Stimulated activated CD8-positive, alpha-beta memory T cell treated with anti-CD3 and anti-CD28 coated beads, Interleukin-7, amount 100 ng/mL, for 4 hours (primary cell): ENCODE measurements at places on chromosomes 12 and 14.
A peak's percentile ranks its signal among the peaks of the same experiment; 100 is the strongest.

GRCh38 chr14:68783408-68784225 lies 9.2 kb downstream of the ZFP36L1 start:
- no peak for DNase-seq

DNA sequence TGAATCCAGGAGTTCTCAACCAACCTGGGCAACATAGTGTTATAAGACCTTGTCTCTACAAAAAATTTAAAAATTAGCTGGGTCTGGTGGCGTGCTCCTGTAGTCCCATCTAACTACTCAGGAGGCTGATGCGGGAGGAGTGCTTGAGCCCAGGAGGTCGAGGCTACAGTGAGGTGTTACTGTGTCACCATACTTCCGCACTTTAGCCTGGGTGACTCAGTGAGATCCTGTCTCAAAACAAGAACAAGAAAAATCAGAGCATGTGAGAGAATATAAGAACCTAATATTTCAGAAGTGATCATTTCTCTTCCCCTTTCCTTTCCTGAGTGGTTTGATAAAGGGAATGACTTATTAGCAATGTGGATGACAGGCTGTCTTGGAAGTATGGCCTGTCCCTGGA lies 9.5 kb downstream of the TRAF3 start:
- no peak for DNase-seq

- no peak for DNase-seq
Observed at GRCh38 chr12:5305425-5305824, 126.5 kb upstream of the NTF3 start.

GRCh38 chr14:51244591-51244990 lies 4.5 kb downstream of the TMX1 start:
- no peak for DNase-seq

GRCh38 chr12:19457561-19457960 lies 18.3 kb downstream of the AEBP2 start:
- no peak for DNase-seq

GRCh38 chr14:104390941-104391901 lies 188.3 kb upstream of the C14orf180 start:
- DNase-seq, result no peak

- no peak for DNase-seq
Observed at GRCh38 chr14:31582286-31582691, 21.1 kb downstream of the NUBPL start.

DNA sequence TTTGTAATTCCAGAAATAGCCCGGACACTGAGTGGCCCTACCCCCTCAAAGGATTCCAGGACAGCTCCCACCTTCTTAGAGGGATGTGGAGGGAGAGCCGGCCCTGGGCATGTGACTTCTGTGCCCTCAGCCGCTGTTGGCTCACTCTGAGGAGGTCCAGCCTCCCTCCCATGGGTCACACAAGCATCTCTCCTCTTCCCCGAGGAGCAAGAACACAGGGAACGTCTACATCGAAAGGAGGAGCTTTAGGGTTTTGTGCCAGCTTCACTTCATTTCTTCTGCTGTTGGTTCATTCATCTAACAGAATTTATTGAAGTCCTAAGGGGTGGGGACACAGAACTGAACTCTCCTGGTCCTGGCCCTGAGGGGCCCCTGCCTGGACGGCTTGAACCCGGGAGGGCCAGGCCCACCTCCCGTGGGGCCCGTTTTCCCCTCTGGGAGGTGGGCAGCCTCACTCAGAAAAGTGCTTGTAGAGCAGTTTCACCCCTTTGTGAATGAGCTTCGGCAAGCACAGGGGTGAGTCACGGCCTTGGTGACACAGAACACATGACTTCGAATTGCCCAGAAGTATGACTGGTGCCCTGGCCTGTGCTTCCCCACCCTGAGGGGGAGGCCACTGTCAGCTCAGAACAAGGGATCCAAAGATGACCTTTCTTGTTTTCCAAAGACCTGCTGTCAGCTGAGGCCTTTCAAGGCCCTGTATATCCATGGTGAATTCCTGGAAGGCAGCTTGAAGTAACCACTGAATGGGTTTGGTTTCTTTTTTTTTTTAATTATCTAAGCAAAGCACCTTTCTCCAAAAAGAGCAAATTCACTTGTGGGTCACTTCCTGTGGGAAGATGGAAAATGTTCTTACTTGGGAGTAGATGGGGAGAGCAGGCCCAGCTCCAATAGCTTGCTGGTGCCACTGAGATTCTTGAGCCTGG lies 39.2 kb downstream of the NFKBIA start:
- peak; percentile 68 for DNase-seq

GRCh38 chr12:3671330-3672112 lies 81.4 kb downstream of the CRACR2A start:
- no peak for DNase-seq

DNA sequence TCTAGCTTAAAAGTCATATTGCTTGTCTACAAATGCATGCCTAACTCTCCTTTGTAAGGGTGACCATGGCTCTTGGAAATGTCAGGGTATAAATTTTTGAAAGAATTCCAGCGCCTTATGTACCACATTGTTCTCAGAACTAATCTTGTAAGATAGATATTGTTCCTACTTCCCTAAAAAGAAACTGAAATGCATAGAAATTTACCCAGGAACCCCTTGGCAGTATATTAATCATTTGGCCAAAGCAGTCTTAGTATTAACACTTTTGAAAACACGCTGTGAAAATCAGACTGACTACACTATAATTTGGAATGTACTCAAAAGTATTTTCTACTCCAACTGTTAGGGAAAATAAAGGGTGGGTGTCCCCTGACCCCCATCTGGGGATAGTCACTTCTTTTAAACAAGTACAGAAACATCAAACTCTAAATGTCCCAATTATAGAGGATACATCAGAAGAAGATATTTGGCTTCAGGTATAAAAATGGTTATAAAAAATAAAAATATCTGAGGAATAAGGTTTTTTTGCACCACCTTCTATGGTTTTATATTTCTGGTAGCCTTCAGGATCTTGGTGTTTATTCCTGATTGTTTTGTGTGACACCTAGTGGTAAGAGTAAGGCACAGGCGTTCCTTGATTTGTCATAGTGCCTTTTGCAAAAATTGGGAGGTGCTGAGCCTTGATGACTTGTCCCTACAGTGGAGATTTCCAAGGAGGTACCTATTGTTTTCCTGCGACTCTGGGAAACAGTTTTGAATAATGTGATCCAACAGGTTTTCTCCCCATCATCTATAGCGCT lies 2.2 kb upstream of the NFKBIA start:
- no peak for DNase-seq

DNA sequence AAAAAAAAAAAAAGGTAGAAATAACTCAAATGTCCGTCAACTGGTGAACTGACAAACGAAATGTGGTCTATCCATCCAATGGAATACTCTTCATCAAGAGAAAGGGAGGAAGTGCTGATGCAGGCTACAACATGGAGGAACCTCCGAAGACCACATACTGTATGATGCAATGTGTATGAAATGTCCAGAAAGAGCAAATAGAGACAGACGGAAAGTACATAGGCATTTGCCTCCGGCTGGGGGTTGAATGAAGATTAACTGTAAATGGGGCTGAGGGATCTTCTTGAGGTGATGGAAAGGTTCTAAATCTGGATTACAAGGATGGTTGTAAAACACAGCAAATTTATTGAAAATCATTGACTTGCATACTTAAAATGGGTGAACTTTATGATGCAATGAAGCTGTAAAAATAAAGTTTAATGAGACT lies 35.4 kb downstream of the DLK1 start:
- no peak for DNase-seq

DNA sequence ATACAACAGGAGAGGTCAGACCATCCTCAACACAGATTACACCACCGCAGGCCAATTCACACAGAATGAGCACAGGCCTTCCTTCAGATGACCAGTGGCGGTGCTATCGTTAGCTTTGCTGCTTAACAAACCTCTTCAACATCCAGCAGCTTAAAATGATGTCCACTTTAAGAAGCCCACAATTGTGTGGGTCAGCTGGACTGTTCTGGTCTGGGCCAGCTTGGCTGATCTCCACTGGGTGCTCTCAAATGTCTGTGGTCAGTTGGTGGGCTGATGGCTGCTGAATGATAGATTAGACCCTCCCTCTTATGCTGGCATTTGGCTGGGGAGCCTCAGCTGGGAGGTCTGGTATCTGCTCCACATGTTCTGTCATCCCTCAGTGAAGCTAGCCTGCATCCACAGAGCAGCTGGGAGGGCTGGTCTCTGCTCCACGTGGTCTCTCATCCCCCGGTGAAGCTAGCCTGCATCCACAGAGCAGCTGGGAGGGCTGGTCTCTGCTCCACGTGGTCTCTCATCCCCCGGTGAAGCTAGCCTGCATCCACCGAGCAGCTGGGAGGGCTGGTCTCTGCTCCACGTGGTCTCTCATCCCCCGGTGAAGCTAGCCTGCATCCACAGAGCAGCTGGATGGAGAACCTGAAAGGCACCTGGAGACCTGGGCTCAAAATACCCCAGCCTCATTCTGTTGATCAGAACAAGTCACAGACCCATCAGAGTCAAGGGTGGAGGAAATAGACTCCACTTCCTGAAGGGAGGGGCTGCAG lies 203.6 kb upstream of the DIO3 start:
- DNase-seq, result no peak

- no peak for DNase-seq
Observed at GRCh38 chr14:86510491-86510890, 980.5 kb downstream of the FLRT2 start.

GRCh38 chr12:109943811-109944210 lies 43.7 kb downstream of the TCHP start:
- no peak for DNase-seq

GRCh38 chr12:51160814-51161459 lies 12.0 kb downstream of the TFCP2 start:
- no peak for DNase-seq

DNA sequence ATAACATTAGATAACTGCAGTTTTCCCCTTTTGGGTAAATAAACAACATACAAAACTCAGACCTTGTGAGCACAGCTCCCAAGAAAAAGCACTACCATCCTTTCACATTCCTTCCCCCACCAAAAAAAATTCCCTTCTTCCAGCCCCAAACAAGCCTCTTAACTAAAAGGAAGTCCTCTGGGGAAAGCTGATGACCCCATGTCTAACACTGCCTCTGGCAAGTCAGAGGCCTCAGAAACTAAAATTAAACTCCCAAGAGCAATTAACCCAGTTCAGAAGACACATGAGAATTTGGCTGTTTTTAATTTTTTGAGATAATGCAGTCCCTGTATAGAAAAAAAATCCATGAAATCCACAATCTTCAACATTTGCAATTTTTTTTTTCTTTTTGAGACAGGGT lies 127.7 kb downstream of the SPTSSA start:
- DNase-seq, result no peak

- DNase-seq, result no peak
Observed at GRCh38 chr12:105910030-105910429, 228.7 kb downstream of the NUAK1 start.

- no peak for DNase-seq
Observed at GRCh38 chr12:76318773-76319594, 29.2 kb downstream of the BBS10 start.

DNA sequence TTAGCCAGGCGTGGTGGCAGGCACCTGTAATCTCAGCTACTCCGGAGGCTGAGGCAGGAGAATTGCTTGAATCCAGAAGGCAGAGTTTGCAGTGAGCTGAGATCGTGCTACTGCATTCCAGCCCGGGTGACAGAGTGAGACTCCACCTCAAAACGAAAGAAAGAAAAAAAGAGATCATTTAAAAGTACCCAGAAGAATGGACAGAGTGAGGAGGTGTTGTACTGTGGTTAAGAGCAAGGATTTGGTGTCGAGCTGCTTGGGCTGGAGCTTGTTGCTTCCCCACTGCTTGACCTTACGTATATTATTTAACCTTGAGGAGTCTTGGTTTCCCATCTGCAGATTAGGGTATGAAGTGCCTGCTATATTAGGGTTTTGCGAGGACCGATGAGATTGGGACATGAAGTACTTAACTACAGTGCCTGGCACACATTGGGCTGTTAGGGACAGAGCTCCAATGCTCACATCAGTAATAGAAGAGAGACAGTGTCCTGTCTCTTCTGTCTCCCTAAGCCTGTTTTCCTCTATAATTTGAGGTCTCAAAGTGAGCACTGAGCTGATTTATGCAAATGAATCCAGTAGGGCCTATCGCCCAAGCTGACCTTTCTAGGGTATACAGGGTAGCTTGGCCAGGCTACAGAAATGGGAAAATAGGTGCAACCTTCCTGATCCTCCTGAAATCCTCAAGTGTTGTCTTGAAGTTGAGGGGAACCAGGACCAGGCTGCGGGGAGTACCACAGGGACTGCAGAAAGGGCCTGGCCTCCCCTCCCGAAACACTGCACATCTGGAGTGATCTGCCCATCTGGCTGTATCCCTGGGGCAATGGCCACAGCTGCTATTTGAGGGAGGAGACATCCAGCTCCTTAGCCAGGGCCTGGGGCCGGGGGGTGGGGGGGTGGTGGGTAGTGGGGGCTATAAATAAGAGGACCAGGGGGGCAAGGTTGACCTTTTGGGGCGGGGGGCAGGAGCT lies 8.6 kb upstream of the HDAC7 start:
- no peak for DNase-seq

GRCh38 chr12:14268120-14268515 lies 97.4 kb upstream of the ATF7IP start:
- no peak for DNase-seq

GRCh38 chr14:104585966-104586697 lies 6.6 kb downstream of the C14orf180 start:
- no peak for DNase-seq

GRCh38 chr14:35558680-35559079 lies 24.7 kb downstream of the INSM2 start:
- DNase-seq, result no peak

- DNase-seq, result no peak
Observed at GRCh38 chr12:68207276-68207675, 18.3 kb downstream of the IL26 start.

GRCh38 chr14:60738843-60739508 lies 4.4 kb downstream of the MNAT1 start:
- no peak for DNase-seq

DNA sequence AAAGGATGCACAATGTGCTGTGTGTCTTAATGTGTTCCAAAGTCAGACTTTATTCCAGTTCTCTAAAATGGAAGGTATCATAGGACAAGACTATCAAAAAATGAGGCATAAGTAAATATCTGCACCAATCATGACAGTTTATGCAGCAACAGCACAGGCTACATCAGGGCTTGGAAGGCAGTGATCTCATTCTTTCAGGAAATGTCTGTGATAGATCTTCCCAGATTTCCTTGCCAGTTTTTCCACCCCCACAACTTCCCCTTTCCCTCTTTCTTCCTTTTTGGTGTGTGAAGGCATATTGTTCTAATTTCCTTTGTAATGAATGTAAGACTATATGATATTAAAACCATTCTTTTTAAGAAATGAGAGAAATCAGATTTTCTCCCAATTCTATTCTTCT lies 326.7 kb downstream of the ATP23 start:
- DNase-seq, result no peak

GRCh38 chr12:79690638-79691510 lies at the start of gene PAWR:
TSS of gene PAWR (minus strand) at chr12:79690964. CDS start at chr12:79690244, 720 bp downstream.
- no peak for DNase-seq

GRCh38 chr14:89855961-89856656 lies 98.4 kb downstream of the EFCAB11 start:
- no peak for DNase-seq

- peak; percentile 35 for DNase-seq
Observed at GRCh38 chr12:121668750-121669520, 519 bp downstream of the MORN3 start.
